ENCODE measurements at places on chromosomes 11 and 22.

DNA sequence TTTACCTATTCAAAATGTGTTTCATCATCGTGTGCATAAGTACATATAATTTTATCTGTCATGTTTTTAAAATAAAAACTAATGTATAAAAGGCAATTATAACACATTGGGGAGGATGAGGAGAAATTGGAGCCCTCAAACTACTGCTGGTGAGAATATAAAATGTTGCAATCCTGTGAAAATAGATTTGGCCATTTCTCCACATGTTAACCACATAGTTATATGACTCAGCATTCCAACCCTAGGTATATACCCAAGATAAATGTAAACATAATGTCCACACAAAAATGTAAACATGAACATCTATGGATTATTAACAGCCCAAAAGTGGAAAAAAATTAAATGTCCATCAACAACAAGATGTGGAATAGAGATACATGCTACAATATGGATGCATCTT lies 928.0 kb upstream of the FAT3 start:
- DNase-seq = no peak

GRCh38 chr11:91243630-91244029 lies 981.0 kb upstream of the FAT3 start:
- no peak for DNase-seq

DNA sequence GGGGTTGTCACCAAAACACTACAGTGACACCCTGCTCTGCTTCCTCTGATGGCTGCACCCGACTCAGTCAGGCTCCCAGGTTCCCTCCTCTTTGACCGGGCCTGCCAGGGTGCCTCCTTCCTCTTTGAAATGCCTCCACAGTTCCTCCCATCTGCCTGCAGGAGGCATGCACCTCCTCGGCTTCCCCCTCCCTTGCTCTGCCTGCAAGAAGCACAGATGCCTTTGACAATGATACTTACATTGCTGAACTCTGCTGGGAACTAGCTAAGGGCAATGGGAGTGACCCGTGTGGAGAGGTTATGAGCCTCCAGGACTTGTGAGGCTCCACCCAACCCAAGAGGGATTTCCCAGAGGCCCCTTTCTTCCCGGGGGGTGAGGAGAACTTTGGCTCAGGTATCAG lies 674.1 kb downstream of the OPCML start:
- no peak for DNase-seq

- no peak for DNase-seq
Measured at GRCh38 chr11:4191031-4191571, 96.5 kb downstream of the RRM1 start.

- DNase-seq = no peak
Measured at GRCh38 chr11:134086376-134086775, 17.5 kb downstream of the JAM3 start.

DNA sequence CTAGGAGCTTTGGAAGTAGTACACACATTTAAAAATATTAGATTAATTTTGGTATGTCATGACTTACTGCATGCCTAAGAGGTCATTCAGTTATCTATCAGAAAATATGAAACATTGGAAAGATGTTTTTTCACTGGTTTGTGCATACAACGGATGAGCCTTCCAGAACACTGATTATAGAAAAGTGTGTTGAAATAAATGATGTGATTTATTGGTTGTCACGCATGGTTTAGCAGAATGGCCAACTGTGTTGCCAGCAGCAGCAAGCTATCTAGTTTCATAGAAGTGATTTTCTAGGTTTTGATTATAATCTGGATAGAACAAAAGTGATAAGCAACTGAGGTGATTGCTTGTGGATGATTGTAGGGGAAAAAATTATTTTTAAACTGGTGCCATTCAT lies 53.6 kb downstream of the DDX10 start:
- DNase-seq = no peak

DNA sequence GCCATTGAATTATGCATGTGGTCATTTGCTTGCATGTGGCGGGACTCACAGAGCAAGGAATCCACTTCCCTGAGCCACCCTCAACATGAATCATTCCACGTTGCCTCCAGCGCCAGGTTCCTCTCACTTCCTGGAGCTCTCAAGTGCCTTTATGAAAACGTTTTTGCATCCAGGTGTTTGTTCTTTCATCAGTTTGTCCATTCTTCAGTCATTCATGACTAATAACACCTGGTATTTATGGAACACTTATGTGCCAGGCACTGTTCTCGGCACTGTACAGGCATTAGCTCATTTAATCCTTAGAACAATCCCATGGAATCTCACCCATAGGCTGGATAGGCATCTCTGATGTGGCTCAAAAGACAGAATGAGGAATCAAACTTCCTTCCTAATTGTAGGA lies 256.1 kb upstream of the SYN3 start:
- DNase-seq = no peak

DNA sequence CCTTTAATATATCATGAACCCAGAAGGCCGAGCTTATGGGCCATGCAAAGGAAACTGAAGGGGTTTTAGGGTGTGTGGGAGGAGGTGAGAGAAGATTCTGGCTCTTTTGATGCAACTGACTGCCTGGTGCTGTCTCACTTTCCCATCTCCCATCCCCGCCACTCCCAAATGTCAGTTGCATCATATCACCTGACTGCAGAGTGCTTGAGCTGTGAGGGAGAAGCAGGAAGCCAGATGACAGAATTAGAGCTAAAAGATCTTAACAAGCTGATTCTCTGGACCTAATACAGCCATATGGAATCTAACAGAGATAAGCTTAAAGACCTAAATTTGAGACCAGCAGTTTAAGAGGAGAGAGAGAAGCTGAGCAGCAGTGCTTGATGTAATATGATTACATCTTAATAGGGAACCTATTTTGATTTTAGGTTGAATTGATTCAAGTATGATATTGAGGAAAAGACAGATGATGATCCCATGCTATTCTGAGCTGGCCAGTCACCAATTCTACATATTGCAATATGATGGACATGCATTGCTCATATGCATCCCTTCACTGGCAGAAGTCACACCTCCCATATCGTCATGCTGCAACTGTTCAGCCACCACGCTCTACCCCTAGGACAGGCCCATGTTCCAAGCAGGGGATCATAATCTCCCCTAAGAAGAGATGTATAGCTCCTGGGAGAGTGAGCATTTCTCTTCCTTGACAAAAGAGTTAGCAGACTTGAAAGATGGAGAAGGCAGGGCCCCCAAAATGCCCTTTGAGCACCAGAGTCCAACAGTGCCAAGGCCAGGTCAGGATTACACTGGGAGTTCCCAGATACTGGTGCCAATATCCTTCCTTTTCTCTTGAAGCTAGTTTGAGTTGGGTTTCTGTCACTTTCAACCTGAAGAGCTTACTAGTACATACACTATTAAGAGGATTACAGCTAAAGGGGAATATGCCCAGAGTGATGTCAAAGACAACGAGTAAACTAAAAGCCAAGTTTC lies 44.9 kb downstream of the PLEKHA7 start:
- DNase-seq = no peak

- no peak for DNase-seq
Measured at GRCh38 chr11:117734601-117735024, 62.4 kb downstream of the DSCAML1 start.

- no peak for DNase-seq
Measured at GRCh38 chr11:1129611-1130160, 28.1 kb upstream of the MUC5AC start.

DNA sequence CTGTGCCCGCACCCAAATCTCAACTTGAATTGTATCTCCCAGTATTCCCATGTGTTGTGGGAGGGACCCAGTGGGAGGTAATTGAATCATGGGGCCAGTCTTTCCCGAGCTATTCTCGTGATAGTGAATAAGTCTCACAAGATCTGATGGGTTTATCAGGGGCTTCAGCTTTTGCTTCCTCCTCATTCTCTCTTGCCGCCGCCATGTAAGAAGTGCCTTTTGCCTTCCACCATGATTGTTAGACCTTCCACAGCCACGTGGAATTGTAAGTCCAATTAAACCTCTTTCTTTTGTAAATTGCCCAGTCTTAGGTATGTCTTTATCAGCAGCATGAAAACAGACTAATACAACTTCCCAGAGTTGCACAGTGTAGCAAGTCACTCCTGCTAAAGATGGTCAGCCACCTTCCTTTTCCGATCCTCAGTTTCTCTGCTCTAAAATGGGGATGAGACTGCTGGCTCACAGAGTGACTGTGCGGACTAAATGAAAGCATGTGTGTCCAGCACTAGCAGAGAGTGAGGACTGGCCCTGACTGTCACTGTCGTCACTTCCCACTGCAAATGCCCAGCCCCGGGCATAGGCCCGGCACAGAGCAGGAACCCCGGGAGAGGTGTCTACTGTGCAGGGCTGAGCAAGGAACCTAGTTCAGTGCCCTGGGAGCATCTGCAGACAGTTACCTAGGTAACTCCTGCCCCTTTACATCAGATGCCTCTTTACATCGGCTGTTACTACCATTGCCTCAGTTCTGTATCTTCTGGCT lies 9.5 kb downstream of the TSKU start:
- no peak for DNase-seq

DNA sequence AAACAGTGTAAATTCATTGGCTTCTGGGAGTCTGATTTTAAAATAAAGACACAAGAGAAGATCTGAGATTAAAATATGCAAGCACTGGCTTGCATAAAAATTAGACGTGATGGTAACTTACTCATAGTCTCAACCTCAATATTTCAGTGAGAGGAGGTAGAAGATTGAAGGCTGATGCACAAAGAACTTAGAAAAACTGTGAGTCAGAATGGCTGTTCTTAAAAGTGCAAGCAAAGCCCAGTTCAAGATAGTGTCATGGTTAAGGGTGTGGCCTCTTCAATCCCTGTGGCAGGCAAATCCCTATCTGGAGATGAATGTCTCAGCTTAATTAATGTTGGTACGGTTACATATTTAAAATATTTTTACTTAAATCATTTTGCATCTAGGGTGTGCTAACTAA lies 33.6 kb upstream of the FIBIN start:
- DNase-seq = no peak

DNA sequence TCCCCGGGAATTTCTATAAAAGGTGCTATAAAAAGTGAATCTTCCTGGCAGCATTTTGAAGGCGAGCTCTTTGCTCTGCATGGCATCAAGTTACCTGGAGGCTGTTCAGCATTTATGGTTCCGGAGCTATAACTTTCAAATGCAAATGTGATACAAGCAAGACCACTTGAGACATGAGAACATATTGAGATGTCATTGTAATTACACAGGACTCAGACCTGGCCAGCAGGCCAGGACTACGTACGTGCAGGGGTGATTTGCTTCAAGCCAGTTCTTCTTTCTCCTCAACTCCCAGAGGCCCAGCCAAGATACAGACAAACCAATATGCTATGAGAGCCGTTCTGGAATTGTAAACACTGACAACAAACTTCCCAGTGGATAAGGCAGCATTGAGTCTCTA lies 227.4 kb upstream of the FAT3 start:
- no peak for DNase-seq

DNA sequence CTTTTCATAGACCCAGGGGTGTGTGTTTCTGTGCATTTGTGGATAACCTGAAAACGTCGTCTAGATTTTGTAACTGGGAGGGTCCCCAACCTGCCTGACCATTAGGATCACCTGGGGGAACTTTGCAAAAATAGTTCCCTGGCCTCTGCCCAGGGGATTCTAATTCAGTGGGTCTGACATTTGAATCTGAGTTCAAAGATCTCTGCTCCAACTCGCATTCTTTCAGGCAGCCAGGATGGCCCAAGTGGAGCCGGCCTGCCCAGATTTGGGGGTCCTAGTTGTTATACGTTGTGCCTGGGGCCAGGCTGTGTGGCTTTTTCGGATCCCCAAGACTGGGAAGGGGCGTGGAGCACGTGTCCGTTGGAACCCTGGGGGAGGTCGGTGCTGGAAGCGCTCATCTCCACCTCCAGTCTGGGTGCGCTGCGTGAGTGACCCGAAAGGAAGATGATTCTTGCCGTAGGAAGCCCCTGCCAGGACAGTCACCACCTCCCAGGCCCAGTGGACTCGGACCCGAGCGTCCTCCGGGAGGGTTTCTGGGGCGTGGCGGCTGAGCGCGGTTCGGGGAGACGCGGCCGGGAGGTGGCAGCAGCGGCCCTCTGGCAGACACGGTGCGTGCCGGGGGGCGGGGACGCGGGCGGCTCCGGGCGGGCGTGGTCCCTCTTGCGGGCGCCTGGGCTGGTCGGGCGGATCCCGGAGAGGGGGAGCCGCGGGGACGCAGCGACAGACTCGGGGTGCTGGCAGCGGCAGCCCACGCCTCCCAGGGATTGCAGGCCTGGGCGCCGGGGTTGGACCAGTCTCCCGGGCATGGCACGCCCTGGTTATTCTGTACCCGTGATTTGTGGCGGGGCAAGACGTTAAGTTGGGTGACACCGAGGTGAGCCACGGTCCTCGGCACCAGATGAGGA lies 29.2 kb upstream of the PLET1 start:
- DNase-seq = peak; percentile 65

DNA sequence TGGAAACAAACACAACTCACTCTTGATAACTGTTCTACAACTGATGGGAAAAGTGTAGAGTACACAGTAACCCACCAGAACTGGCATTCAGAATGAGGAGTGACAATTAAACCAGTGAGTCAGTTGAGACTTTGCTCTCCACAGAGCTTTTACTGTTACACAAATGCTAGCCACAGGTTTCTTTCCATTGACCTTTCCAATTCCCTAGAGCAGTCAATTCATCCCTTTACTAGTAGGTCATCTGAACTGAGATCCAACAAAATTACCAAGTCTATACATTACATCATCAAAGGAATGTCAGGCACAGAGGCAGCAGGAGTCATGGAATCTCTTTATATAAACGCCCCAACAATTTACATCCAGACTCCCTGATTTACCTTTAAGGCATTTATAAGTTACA lies 65.9 kb downstream of the PHF21A start:
- DNase-seq = no peak

DNA sequence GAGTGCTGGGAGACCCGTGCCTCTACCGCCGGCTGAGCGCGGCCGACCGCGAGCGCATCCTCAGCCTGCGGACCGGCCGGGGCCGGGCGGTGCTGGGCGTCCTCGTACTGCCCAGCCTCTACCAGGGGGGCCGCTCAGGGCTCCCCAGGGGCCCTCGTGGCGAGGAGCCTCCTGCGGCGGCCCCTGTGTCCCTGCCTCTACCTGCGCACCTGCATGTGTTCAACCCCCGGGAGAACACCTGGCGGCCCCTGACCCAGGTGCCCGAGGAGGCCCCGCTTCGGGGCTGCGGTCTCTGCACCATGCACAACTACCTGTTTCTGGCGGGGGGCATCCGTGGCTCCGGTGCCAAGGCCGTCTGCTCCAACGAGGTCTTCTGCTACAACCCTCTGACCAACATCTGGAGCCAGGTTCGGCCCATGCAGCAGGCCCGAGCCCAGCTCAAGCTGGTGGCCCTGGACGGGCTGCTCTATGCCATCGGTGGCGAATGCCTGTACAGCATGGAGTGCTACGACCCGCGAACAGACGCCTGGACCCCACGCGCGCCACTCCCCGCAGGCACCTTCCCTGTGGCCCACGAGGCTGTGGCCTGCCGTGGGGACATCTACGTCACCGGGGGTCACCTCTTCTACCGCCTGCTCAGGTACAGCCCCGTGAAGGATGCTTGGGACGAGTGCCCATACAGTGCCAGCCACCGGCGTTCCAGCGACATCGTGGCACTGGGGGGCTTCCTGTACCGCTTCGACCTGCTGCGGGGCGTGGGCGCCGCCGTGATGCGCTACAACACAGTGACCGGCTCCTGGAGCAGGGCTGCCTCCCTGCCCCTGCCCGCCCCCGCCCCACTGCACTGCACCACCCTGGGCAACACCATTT lies 3.5 kb downstream of the KLHDC7B start:
- no peak for DNase-seq

GRCh38 chr11:126624506-126624905 lies 269.0 kb downstream of the ST3GAL4 start:
- DNase-seq = no peak

GRCh38 chr11:78453140-78453935 lies 35.7 kb upstream of the GAB2 start:
- DNase-seq = no peak

- no peak for DNase-seq
Measured at GRCh38 chr22:42883121-42883520, 26.0 kb upstream of the ARFGAP3 start.

GRCh38 chr11:7581021-7581590 lies 67.3 kb downstream of the PPFIBP2 start:
- no peak for DNase-seq

Measured in activated T-helper 1 cell treated with anti-CD3 and anti-CD28 coated beads, Interleukin-2, amount 50 U/mL, for 16 hours (primary cell).